Left lobe of liver (tissue), 2 donors: ENCODE measurements at places on chromosomes 2 and 18.

- DNase-seq, result no peak
Observed at GRCh38 chr18:37282386-37283037, 283.1 kb downstream of the CELF4 start.

- DNase-seq, result no peak
Observed at GRCh38 chr2:54065411-54065810, 50.0 kb upstream of the ACYP2 start.

DNA sequence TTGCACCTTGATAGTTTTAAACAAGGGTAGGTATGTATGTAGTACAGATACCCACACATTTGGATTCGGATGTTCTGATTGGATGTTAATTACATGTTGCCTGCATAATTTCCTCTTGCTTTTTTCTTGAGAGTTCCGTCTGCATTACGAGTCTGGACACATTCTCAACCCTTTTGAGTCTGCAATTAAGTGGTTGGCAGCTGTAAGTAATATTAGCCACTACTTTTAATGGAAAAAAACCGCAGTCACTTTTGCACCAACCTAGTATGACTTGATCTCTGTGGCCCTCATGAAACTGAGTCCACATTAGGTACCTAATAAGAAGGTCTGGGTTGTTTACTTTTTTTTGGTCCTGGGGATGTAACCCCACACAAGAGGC, 217.3 kb downstream of the VAPA start:
- no peak for DNase-seq

- DNase-seq, result no peak
Observed at GRCh38 chr2:112140205-112140802, 2.1 kb downstream of the FBLN7 start.

- DNase-seq, result no peak
Observed at GRCh38 chr2:163171786-163172530, 333.4 kb upstream of the KCNH7 start.

DNA sequence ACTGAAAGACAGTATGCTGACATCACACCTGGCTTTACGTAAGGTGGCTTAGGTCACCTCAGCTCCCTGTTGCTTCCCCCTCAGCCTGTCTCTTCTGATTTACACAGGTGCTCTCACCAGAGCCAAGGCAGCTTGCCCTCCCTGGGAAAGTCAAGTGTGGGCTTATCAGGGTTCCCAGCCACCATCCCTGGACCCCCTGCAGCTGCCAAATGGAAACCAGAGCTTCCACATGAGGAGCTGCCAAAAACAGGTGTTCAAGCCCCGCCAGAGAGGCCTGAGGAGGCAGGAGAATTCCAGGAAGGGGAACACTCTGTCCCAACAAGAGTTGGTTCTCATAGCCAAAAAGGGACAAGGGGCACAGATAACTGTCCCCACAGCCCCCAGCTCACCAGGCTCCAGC, 266.7 kb downstream of the ATAD2B start:
- no peak for DNase-seq

DNA sequence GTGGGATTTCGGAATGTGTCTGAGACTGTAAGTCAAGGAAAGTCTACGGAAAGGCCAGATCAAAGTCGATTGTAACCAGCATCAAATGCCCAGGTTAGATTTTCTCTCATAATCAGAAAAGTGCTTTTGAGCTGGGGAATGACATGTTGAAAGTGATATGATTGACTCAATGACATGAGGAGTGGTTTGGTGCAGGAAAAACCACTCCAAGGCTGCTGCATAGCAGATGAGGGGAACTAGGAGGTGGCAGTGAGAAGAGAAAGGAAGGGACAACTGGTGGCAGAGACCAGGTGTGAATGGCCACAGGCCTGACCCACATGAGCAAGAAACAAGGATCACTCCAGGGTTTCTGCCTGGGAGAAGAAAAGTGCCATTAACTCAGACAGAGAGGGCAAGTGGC, 822 bp downstream of the SLC35F6 start:
- no peak for DNase-seq

- DNase-seq, result no peak
Observed at GRCh38 chr2:207064128-207064690, 101.5 kb downstream of the KLF7 start.

DNA sequence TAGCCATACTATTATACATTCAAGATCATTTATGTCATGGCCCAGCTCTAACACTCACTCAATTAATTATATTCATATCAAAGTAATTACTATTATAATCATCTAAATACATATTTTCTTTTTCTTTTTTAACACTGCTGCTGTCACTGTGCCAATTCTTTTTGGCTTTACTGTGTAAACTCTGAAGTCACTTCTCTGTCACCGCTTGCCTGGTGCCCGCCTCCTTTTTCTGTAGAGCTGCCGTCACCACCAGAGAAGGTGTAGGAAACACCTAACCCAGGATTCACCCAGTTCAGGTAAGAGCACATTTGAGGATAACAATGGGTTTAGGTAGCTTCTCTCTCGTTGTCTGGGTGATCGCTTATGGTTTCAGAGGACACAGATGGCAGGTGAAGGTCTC, 93.3 kb downstream of the AOX1 start:
- DNase-seq, result no peak

DNA sequence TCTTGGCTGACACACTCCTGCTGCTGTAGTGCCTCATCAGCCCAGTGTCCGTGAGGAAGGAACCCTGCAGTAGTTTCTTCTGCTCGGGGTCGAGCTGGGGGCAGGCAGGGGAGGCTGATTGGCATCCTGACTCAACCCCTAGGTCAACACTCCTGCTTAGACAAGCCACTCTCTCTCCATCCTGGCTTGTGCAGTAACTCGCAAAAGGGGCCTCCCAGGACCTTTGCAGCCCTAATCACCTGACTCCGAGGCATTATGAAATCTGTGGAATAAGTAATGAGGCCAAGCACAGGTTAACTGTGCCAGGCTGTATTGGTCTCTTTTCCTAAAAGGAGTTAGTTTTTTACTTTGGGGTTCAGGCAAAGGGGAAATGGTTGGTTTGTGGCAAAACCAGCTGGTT, 92.4 kb upstream of the ACAA2 start:
- DNase-seq, result no peak

DNA sequence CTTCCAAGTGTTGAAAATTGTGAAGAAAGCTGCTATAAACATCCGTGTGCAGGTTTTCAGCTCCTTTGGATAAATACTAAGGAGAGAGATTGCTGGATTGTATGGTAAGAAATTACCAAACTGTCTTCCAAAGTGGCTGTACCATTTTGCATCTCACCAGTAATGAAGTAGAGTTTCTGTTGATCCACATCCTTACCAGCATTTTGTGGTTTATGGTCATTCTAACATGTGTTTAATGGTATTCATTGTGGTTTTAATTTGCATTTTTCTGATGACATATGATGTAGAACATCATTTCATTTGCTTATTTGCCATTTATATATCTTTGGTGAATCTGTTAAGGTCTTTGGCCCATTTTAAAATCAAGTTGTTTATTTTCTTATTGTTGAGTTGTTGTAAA, 260.7 kb downstream of the SPAG16 start:
- DNase-seq, result no peak

GRCh38 chr18:28793901-28794300, 617.0 kb upstream of the CDH2 start:
- DNase-seq, result no peak

- no peak for DNase-seq
Observed at GRCh38 chr2:127579231-127579630, 43.7 kb downstream of the MYO7B start.
